ENCODE measurements at places on chromosomes 3 and 15.

GRCh38 chr15:33584797-33585196 lies 274.0 kb downstream of the RYR3 start:
- peak; percentile 47 for DNase-seq

DNA sequence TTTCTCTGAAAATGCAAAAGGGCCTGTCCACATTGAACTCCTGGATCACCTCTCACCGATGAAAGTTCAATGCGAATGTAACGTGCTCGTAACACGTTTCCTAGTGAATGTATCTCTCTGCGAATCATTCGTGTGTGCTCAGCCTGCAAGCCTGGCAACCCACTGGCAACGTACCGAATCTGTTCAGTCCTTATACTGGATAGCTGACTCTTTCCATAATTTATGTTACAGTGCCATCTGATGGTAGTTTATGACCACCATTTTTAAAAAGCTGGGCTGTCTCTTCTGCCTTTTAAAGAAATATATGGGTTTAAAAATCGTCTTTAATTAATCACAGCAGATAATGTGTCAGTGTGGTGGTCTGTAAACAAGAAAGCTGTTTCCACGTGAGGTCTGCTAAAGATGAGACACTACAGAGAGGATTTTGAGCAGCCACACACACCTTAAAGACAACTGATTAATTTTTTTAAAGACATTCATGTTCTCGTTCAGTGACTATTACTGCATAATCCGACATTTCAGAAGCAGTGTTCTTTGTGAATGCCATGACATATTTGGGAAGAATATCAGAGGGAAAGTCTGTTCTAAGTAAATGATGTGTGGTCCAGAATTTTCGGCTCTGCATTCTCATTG lies 69.4 kb upstream of the FOXP1 start:
- peak; percentile 75 for DNase-seq

DNA sequence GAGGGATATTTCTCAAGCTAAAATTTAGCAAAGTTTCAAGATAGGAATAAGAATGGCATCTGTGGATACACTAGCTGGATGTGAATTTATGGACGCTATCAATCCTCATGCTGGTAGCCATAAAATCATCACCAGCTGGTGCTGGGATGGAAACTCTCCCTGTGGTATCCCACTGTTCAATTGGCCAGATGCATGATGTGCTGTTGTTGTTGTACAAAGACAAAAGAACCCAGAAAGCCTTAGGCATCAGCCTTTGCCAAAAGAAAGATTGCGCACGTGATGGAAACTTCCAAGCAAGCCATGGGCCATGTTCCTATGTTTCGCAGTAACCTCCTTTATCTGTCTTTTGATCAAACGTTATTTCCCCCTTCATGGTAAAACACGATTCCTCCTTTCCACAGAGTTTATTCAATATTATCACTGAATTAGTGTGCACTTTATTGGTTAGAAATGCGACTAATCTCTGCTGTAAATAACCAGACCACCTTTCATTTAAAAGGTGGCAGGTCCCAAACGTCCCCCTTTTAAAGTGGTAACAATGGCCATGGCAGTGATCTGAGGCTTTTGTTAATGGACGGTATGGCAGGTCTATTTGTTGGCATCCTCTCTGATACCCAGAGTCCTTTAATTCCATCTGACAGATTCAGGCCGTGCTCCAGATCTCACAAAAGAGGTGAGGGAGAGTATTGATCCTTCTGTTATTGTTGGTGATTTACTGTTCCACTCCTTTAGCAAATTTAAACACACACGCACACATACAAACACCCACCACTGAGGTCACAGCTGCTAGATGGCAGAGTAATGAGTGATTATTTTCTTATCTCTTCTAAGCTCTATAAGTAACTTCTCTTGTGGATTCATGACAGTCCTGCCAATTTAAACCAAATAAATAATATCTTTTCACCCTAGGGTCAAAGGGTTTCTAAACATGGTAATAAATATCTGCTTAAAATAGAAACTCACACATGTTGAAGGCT lies 291.2 kb upstream of the KCNMB2 start:
- no peak for DNase-seq

GRCh38 chr3:45665101-45665572 lies 24.1 kb upstream of the SACM1L start:
- DNase-seq = peak; percentile 77

- peak; percentile 47 for DNase-seq
Measured at GRCh38 chr3:43699864-43700263, 9.1 kb downstream of the ABHD5 start.

DNA sequence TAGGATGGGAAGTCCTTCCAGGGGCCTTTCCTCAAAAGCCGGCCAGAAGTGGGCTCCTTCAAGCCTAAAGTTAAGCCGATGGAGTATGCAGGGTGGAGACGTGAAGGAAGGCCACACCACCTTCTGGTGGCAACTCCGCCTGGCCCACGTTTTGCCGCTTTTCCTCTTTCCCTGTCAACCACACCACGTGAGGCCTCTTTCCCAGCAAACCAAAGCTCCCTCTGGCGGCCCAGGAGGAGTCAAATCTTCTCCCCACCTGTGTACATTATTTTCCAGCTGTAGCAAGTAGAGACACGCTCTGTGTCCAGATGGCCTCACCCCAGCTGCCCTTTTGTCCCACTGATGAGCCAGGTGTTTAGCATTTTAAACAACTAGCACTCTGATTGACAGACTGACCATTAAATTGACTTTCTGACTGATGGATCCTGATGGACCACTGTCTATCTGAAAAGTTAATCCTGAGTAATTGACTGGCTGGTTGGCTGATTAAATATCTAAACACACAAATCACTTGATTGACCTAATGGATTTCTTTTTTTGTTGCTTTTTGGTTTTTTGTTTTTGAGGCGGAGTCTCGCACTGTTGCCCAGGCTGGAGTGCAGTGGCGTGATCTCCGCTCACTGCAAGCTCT lies 59.6 kb upstream of the ZBTB38 start:
- peak; percentile 87 for DNase-seq

DNA sequence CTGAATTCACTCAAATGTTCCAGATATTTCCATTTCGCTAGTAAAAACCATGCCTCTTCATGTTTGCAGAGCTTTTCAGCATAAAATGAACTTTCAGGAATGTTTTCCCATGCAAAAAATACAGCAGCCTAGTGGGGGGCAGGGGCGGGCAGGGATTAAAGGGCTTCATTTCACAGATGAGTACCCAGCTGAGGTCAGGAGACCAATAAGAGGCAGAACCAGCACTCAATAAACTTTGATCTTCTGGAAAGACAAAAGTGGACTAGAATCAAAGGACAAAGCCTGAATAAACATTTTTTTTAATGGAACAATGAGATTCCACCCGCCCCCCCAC lies 8.0 kb downstream of the KLHL25 start:
- DNase-seq = no peak

DNA sequence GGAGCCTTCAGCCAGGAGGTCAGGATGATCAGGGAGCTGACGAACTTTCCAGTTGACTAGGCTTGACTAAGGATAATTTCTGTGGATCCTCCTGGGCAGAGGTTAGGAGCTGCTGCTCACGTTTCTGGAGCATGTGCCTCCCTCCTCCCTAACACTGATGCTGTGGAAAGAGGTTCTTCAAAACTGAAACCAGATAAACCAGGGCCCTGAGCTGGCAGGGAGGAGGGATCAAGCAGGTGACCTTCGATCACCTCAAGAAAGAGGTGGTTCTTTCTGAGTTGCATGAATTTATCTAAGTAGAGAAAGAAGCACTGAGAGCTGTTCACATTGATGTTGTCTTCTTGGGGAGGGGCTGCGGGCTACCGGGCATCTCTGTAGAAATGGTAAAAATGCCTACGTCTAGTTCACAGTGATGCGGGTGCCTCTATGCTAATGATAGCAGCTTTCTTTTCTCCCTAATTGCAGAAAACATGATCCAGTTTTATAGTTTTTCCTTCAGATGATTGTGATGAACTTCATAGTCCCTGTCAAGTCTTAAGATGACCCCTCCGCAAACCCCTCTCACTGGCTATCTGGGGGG lies 332.7 kb upstream of the LRRFIP2 start:
- no peak for DNase-seq

- no peak for DNase-seq
Measured at GRCh38 chr3:42347928-42348327, 62.5 kb downstream of the LYZL4 start.

- DNase-seq = no peak
Measured at GRCh38 chr3:108389372-108389771, 93.0 kb downstream of the HHLA2 start.

DNA sequence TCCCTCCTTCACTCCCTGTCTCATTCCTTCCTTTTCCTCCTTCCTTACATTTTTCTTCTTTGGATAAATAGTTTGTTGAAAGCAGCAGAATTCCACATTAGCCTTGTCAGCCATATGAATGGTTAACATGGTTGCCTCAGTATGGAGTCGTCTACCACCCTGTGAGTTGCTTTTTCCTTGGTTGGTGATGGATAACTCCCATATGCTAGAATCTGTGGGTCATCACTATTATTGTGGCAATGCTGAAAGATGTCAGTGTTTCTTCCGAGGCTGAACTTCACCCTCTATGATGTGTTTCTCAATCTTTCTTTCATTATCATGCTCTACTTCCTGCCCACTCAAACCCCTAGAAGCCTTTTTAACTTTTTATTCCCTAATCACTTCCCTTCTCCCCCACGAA lies 481.8 kb upstream of the KCNMB2 start:
- DNase-seq = no peak

DNA sequence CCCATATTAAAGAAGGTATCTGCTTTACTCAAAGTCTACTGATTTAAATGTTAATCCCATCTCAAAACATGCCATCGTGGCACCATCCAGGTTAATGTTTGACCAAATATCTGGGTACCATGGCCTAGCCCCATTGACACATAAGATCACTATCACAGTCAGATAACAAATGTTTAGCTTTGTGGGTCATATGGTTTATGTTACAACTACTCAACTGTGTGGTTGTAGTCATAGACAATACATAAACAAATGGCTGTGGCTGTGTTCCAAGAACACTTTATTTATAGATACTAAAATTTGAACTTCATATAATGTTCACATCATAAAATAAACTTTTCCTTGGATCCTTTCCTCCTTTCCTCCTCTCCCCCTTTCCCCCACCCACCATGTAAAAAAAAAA lies 9.8 kb upstream of the SNRPN start:
- DNase-seq = no peak

DNA sequence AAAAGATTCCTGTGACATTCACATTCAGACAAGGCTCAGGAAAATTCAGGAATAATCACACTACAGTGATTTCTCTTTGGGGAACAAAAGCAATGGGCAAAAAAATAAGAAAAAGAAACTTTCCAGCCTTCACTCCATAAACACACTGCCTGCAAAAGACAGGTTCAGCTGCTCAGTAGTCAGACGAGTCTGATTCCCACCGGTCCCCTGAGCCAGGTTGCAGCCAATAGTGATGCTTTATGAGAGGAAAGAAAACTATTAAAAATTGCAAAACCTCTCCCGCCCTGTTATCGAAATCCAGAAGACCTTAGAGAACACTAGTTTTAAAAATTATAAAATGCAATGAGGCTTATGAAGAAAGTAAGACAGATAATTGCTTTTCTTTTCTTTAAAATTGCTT lies 8.5 kb downstream of the PLCH1 start:
- no peak for DNase-seq

DNA sequence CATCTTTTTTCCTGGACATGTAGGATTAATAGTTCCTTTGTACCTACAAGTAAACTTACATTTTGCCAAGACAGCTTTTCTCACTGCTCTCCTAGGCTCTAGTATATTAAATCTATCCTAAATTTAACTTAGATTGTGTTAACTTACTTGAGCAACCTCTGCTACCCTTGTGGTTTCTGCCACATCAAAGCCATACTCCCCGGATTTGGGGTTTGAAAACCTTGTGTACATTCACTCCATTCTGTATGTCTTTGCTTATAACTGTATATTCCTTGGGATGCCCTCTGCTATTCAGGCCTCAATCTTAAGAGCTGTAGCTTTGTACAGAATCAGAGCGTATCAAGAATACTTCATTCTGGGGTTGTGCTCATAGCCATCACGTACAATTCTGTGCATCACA lies 60.4 kb downstream of the ARIH1 start:
- no peak for DNase-seq

GRCh38 chr3:60010781-60011180 lies 961.0 kb upstream of the CFAP20DC start:
- DNase-seq = no peak

GRCh38 chr3:33074217-33075067 lies 22.5 kb downstream of the GLB1 start:
- DNase-seq = peak; percentile 82

- no peak for DNase-seq
Measured at GRCh38 chr3:195839260-195840010, 27.7 kb upstream of the MUC4 start.
